ENCODE measurements at places on chromosomes 3 and 15.

- DNase-seq: no peak
These were observed 5.8 kb downstream of the TLE3 start for GRCh38 chr15:70091726-70092463.

DNA sequence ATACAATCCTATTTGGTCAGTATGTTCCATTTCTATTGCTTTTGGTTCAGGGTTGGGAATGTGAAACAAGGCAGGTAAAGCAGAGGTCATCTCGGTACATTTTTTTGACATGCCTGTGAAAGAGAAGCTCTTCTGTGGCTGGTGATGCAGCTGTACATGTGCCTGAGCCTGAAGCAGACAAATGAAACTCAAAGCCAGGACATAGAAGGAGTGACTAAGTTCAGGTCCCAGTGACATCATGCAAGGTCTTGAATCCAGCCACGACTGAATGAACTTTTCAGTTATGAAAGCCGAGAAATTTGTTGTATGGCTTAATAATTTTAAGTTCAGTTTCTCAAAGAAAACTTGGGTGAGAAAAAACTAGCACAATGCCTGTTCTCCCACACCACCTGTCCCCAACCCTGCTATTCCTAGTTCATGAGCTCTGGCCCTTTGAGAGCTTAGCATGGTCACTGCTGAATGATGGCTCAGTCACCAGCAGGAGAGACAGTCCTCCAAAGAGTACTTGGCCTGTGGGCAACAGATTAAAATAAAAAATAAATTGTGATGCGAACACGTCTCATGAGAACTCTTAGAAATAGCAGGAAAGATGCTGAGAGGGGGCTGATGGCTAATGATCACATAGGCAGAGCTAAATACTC lies 600.2 kb upstream of the GRM7 start:
- DNase-seq: no peak

DNA sequence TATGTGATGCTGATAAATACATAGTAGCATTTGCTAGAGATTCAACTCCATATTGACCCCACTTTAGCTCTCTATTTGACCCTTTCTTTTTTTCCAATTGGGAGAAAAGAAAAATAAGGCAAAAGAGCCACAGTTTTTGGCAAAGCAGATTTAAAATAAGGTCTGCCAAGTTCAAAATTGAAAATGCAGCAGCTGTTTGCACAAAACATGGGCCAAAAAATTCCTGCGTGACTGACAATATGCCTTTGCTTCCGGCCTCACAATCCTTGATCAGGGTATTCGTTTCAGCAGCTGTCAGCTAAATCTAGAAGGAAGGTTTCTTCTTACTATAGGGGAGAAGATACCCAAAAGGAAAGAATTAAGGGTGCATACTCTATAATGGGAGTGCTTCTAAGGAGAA lies 563.5 kb upstream of the CCDC54 start:
- DNase-seq: no peak

DNA sequence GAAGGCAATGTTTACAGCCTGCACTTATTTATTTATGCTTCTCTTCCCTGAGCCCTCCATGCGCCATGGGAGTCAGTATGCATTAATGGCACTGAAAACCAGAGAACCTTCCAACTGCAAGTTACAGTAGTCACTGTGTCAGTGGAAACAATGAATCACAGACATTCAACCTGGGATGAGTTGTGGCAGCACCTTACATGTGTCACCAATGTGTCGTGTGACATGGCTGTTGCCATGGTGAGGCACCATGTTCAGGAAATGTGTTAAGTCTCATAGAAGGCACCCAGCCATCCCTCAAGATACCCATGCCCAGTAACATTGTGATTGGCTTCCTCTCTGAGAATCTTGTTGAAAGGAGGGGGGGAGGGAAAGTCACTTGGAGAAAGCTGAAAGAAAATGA lies 105.0 kb downstream of the FOXP1 start:
- DNase-seq: peak; percentile 63

DNA sequence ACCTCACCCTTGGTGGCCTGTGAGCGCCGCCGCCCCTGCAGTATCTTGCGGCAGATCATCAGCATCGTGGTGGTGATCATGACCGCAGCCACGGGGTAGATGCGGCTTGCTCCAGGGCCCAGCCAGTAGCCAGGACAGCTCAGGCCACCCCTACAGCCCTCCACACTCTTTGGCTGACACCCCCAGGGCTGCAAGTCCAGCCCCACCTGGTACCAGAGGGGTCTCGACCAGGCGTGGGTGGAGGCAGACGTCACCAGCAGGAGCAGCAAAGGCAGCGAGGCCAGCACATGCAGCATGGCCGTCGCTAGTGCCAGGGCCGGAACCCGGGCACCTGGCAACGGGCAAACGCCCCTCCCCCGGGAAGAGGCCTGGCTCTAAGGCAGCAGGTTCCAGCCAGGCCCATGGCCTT lies at the start of gene TMEM89:
Gene TMEM89, minus strand, starts transcription at position 309 of the 409 bp plus-strand sequence. Its CDS starts 13 bp downstream, at position 296.
- no peak for DNase-seq

- no peak for DNase-seq
These were observed 37.3 kb downstream of the ANP32A start for GRCh38 chr15:68783226-68784058.

GRCh38 chr15:98648654-98649471 lies 524 bp downstream of the IGF1R start:
- peak; percentile 78 for DNase-seq

DNA sequence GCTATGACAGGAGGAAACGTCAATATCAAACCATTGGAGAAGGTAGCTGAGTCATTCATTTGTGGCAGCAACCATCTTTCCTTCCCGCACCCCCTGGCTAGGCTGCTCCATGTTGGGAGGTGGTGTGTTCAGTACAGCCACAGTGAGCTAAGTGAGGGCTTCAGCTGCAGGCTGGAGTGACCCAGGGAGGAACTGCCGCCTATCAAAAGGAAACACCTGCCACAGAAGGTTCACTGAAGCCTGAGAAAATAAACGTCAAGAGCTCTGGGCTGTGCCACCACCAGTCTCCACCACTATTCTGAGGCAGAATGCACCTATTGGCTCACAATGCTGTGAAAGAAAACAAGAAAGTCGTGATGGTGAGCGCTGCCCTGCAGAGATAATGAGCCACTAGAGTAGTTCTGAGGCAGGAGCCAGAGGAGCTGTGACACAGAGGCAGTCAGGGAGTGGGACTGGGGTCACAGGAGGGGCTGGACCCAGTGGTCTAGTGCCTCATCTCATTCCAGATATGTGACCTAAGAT lies 34.8 kb upstream of the CD47 start:
- no peak for DNase-seq

DNA sequence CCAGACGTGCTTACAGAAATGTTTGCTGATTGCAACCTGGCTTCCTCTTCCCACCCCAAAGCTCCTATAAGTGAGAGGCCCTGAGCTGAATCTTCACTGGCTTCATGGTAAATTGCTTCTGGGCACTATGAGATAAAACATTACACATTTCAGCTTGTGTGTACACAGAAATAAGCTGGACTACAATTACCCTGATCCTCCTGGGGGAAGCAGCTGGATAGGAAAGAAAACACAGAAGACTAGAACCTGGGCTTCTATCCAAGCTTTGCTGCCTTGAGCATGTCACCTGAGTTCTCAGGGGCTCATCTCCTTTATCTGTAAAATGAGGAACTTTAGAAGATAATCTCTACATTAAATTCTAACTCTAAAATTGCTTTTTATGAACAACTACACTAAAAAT lies 40.3 kb downstream of the THBS1 start:
- no peak for DNase-seq

DNA sequence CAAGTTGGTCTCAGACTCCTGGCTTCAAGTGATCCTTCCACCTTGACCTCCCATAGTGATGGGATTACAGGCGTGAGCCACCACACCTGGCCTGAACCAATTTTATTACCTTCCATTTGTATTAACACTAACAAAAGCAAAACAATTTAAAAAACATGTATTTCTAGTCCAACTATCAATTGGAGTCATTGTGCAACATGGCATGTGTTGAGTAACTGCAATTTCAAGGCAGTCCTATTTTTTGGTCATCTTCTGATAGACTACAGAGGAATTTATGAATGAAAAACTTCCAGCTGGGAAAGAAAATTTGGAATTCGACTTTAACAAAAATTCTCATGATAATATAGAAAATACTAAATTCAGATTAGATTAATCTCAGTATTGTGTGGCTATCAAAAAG lies 16.8 kb downstream of the SPTSSB start:
- peak; percentile 9 for DNase-seq

- no peak for DNase-seq
These were observed 447.8 kb upstream of the PROK2 start for GRCh38 chr3:72232777-72233176.

- peak; percentile 48 for DNase-seq
These were observed 50.0 kb downstream of the FGF7 start for GRCh38 chr15:49473031-49473430.

- no peak for DNase-seq
These were observed 156.2 kb upstream of the NSMCE3 start for GRCh38 chr15:29425864-29426263.

DNA sequence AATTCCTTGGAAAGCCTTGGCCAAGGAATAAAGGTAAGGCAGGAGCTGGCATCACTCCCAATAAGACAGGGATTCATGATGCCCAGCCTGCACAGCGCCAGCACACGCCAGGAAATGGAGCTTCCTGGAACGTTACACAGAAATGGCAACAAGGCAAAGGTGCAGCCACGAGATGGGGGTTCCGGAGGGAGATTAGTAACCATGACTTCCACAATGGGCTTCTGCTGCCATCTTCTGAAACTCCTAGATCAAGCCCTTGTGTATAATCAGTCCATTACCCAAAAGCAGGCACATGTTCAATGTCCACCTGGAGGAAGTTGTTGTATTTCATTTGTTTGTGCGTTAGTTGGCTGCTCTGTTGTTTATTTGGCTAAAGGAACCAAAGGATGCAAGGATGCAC lies 131.2 kb upstream of the TRIM42 start:
- no peak for DNase-seq

DNA sequence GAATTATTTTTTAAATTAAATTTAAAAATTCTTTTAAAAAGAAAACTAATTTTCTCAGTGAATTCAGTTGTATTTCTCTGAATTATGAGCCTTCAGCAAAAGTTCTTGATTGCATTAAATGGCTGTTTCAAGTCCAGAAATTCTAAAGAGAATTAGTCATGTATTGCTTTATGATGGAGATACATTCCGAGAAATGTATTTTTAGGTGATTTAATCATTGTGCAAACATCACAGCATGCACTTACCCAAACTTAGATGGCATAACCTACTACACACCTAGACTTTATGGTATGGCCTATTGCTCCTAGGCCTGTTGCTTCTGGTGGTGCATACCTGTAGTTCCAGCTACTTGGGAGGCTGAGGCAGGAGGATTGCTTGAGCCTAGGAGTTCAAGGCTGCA lies 44.3 kb upstream of the GCNT3 start:
- no peak for DNase-seq

DNA sequence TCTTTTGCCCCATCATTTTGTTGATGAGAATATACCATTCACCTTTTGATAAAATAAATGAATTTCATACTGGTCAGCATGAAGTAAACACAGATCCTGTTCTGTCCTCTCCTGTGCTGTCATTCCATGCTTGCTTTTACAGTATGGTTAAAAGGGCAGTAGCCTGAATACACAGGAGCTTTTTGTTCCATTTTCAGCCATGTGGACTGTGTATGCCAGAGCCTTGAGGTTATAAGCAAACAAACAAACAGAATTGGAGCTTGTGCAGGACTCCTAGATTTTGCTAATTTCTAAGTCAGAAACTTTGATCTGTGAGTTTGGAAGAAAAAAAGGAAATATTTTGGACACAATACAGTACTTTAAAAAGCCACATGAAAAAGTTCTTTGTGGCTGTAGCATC lies 91.9 kb downstream of the LRRC28 start:
- DNase-seq: no peak

- DNase-seq: peak; percentile 55
These were observed 48.0 kb upstream of the APEH start for GRCh38 chr3:49626101-49626581.

DNA sequence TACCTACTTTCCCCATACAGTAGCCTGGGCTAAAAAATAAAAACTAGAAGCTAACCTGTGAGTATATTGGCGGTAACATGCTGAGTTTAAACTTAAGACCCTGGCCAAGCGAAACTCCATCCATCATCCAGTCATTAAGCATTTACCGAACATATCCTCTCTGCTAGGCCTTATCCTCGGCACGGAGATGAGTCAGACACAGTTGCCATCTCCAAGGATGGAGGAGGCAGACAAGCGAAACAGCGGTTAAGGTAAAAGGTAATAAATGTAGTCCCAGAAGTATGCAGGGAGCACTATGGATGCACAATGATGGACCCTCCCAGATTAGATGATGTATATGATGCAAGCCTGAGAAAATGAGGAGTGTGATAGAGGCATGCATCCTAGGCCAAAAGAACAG lies 143.6 kb downstream of the RYR3 start:
- DNase-seq: no peak

DNA sequence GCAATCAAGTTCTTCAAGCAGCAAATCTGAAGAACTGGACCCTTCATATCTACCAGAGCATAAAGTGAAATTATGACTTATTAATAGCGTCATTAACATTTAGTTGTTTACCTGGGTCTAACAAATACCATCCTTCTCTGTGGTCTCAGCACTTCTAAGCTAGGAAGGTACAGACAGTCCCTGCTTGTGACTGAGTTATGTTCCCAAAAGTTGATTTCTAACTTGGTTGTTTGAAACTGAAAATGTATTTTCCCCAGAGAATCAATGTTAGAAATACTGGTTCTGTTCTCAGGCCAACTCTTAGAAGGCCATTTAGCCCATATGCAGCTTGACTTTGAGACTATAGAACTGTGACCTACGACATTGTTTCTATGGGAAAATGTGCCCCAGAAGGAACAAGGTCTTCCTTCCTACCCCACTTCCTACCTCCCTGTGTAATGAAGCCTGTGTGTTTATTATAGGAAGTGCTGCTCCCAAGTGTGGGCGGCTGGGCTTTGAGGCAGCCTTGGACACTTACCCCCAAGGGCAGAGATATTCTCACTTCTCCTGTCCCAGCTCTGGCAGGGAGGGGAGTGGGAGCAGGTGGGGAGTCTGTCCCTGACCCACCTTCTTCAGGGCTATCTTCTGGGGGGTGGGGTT lies 12.2 kb upstream of the MAPK6 start:
- DNase-seq: no peak

GRCh38 chr15:33234020-33234461 lies 39.5 kb upstream of the FMN1 start:
- DNase-seq: peak; percentile 69

DNA sequence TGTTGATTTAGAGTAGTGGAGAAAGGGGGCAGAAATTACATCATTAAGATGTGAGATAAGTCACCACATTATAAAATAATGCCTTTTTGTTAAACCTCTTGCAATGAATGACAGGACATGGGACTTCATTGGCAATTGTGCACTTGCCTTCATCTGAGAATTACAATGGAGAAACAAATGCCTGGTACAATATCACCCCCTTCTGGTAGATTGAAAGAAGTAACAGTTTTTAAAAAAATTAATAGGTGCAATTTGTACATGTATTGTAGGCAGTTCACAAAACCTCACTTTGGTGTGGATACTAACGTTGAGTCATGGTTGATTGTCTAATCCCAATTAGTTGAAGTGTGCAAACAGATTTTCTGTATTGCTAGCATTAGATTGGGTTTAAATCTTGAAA lies 4.6 kb upstream of the P2RY14 start:
- DNase-seq: peak; percentile 56
